IMR-90 (cell line): ENCODE measurements at places on chromosomes 2 and 18. TPM values are rescaled to one million over a fixed set of nuclear protein-coding genes. Genes with fewer than 3 reads are reported as not detected.

- DNase-seq = peak; percentile 69
Observed at GRCh38 chr2:217077831-217078407, 218.1 kb upstream of the TNP1 start.

- no peak for DNase-seq
Observed at GRCh38 chr18:78521136-78521535, 458.5 kb upstream of the SALL3 start.

DNA sequence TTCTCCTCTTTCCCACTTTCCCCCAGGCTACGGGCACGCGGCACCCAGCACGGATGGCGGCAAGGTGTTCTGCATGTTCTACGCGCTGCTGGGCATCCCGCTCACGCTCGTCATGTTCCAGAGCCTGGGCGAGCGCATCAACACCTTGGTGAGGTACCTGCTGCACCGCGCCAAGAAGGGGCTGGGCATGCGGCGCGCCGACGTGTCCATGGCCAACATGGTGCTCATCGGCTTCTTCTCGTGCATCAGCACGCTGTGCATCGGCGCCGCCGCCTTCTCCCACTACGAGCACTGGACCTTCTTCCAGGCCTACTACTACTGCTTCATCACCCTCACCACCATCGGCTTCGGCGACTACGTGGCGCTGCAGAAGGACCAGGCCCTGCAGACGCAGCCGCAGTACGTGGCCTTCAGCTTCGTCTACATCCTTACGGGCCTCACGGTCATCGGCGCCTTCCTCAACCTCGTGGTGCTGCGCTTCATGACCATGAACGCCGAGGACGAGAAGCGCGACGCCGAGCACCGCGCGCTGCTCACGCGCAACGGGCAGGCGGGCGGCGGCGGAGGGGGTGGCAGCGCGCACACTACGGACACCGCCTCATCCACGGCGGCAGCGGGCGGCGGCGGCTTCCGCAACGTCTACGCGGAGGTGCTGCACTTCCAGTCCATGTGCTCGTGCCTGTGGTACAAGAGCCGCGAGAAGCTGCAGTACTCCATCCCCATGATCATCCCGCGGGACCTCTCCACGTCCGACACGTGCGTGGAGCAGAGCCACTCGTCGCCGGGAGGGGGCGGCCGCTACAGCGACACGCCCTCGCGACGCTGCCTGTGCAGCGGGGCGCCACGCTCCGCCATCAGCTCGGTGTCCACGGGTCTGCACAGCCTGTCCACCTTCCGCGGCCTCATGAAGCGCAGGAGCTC is 35.4 kb downstream of the KCNK3 start:
- no peak for DNase-seq

TTN gene
- total RNA-seq = 0.18 and 0.83 TPM in 2 replicates

DCAF17 gene
- 13.1 and 22.8 TPM in 2 replicates for total RNA-seq

- DNase-seq = no peak
Observed at GRCh38 chr2:188426121-188426520, 134.4 kb downstream of the GULP1 start.

GRCh38 chr2:148509288-148509902 is 135.2 kb upstream of the EPC2 start:
- peak; percentile 82 for DNase-seq

KCNG2 gene
- not detected in 2 replicates for total RNA-seq

DNA sequence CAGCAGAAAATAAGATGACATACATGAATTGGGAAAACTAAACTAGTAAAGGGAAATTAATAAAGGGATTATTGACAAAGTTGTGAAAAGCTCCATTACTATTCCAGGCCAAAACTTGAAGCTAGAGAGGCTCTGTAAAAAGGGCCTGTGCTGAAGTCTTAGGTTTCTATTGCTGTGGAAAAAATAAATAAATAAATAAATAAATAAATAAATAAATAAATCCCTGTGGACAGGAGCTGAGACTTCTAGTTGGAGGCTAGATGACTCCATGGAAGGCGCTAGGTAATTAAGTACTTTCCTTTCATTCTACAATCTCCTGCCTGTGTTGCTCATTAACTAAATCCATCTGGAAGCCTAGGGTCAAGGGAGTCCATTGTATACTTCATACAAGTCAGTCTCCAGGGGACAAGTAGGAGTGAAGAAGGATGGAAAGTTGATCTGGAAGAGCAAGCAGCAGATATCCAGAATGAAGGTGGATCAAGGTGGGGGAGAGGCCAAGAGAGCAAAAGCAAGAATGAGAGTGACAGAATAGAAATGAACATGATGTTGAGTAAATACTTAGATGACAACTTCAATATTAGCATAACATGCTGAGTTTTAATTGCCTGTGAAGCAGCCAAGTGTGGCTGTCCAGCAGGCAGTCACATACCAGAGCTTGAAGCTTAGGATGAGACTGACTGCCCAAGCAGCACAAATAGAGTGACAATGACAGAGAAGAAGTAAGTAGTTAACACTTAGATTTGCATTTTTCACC is 26.2 kb upstream of the CCNT2 start:
- no peak for DNase-seq

COL6A3 gene
- 1,501 and 1,855 TPM in 2 replicates for total RNA-seq

DNA sequence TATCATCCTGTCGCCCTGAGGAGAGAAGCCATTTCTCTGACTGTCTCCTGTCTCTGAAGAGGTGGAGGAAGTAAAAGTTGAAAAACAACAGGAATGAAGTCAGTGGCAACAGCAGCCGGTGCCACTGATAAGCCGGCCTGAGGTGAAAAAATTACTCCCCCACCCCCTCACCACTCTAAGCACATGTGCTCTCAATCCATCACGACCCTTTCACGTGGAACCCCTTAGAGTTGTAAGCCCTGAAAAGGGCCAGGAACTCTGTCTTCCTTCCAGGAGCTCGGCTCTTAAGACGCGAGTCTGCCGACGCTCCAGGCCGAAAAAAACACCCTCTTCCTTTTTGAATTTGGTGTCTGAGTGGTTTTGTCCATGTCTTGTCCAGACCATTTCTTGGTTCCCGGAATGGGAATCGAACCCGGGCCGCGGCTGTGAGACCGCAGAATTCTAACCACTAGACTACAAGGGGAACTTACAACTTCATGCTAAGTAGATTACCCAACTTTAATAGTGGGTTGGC is 40.7 kb upstream of the TRIM43 start:
- DNase-seq = no peak

TOGARAM2 gene
- total RNA-seq = under 0.01 and 0.28 TPM in 2 replicates

C2orf42 gene
- 24.4 and 31.5 TPM in 2 replicates for total RNA-seq

- no peak for DNase-seq
Observed at GRCh38 chr2:39781697-39782096, 2.6 kb upstream of the THUMPD2 start.

DNA sequence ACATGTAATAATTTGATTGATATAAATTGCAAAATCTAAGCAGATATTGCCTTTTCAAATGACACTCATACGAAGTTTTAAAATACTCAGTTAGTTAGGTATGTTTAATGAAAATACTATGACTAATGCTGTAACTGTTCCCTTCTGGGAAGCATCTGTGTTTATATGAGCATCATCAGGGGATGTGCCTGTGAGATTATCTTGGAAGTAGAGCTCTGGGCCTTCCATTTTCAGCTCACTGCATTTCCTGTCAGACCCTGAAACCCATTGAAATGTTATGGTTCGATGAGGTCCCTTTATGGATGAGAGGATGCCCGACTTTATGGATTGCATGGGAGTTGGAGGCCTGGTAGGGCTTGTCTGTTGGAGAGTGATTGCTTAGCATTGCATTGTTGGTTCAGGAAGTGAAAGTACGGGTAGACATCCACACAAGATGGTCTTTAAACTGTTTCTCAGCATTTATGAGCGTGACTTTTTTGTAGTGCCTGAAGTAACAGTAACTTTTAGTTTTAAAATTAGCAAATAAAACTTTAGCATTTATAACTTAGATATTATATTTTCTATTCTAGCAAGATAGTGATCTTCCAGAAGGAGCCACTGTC is 28.7 kb downstream of the ELP2 start:
- peak; percentile 94 for DNase-seq

DNA sequence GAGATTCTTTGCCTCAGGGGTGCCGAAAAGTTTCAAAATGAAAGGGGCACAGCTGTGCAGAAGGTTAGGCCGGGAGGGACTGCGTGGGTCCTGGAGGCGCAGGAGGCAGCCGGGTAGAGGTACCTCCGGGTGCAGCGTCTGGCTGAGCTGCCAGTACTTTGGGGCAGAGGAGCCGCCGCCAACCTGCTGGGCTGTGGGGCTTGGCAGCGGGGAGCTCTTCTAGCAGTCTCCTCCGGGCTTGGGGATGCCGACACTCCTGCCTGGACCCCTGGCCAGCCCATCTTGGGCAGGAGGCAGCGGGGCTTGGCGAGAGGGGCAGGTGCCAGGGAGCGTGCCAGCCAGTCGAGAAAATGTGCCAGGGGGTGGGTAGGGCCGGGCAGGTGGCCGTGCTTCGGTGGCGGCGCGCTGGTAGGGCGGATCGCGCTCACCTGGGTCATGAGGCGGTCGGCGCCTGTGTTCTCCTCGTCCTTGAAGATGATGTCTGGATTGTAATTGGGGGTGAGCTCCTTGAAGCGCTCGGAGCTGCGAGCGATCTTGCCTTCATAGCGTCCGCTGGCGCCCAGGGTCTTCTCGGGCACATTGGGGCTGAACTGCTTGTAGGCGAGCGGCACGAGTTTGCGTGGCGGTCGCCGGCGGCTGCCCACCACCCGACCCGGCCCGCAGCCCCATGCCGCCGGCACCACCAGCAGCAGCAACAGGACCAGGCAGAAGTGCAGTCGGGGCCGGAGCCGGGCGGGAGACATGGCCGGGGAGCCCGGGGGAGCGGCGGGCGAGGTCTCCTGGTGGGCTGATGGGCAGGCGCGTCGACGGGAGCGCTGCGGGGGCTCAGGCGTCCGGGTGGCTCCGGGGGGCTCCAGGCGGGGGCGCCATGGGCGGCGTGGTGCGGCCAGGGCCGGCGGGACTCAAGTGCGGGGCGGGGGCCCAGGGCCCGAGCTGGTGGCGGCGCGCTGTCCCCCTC is 717 bp downstream of the IHH start:
- DNase-seq = no peak

GRCh38 chr2:71129902-71130151 is 202 bp downstream of the MCEE start:
- no peak for DNase-seq

GRCh38 chr2:238954841-238955591 is 107.1 kb downstream of the TWIST2 start:
- peak; percentile 58 for DNase-seq

VAMP8 gene
- total RNA-seq = 0.83 and 0.90 TPM in 2 replicates

OTOF gene
- not detected in 2 replicates for total RNA-seq

DNA sequence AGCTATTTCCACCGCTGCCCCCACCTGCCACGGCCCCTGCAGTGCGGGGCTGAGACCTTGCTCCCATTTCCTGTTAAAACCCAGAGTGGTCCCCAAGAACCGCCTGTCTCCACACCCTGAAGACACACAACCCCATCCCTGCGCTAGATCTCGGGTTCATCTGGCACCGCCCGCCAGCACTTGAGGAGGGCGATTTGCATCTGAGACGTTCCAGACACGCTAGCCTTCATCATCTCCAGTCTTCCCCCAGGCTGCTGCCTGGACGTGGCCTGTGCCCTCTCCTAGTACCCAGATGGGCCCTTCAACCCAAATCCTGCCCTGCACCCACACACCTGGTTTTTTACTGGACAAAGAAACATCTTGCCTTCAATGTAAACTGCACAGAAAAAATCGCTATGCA is 49.8 kb downstream of the SLC66A2 start:
- DNase-seq = no peak

HSBP1L1 gene
- 7.8 and 8.6 TPM in 2 replicates for total RNA-seq

LBX2 gene
- total RNA-seq = 0.18 and 0.56 TPM in 2 replicates

GRCh38 chr18:23523429-23524212 is 20.3 kb downstream of the RMC1 start:
- peak; percentile 48 for DNase-seq

DNA sequence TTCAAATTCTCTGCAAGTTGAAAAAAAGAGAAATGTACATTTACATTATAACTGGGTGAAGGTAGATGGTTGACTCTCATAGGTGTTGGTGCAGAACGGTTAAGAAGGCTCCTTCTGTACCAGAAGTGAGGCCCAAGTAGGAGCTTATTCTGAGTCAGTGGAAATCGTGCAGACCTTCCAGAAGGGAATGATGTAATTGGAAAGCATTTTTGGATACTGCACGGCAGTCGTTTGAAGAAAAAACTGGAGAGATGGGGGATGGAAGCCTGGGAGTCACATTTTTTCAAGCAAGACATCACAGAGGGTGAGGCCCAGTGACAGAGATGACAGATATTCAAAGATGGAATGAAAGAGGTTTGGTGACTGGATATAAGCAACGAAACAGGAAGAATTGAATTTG is 39.4 kb downstream of the HRH4 start:
- peak; percentile 50 for DNase-seq

GRCh38 chr2:145715601-145716000 is 1195.7 kb upstream of the ZEB2 start:
- no peak for DNase-seq

DNA sequence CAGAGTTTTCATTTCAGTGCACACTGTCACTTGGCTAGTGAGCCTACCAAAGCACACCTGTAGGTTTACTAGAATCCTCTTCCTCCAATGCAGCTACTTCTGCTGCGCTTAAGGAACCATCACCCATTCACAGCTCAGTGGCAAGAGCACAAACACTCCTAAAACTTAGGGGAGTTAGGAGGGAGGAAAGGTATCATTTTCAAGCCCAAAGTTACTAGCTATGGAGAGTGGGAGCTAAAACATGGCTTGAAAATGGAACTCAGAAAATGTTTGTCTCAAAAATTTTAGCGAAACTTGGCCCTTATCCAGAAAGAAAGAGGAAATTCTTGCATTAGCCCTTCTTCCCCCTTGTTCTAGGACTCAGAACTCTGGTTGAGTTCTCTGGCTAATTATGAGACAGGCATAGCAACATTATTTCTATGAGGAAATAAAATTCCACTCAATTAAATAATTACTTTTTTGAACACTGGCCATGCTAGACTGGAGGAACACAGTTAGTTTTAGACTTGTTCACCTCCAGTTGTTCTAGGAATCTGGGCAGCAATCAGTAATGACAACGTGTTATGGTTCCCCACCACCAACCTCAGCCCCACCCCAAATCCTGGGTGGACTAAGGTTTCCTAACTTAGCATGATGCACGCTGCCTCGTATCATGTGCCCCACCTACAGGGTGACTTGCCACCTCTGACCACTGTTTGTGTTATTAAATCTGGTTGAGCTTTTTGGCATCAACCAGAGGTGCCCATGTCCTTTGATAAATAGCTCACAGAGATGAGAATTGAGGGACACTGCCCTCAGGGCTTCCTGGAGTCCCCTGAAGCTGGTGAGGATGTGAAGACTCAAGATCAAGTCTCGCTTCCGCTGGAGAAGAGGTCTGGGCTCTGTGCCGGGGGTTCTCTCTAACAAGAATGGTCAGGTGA is 32.8 kb downstream of the LPIN2 start:
- DNase-seq = no peak

LOXL3 gene
- total RNA-seq = 14.2 and 17.9 TPM in 2 replicates
